ENCODE measurements at places on chromosomes 12 and 14.

- DNase-seq: no peak
Observed at GRCh38 chr12:89709995-89710872, 1.6 kb upstream of the ATP2B1 start.

GRCh38 chr12:54016478-54016964 is 7.7 kb downstream of the HOXC8 start:
- no peak for DNase-seq

- DNase-seq: no peak
Observed at GRCh38 chr14:95675486-95675885, 10.7 kb upstream of the TCL1B start.

DNA sequence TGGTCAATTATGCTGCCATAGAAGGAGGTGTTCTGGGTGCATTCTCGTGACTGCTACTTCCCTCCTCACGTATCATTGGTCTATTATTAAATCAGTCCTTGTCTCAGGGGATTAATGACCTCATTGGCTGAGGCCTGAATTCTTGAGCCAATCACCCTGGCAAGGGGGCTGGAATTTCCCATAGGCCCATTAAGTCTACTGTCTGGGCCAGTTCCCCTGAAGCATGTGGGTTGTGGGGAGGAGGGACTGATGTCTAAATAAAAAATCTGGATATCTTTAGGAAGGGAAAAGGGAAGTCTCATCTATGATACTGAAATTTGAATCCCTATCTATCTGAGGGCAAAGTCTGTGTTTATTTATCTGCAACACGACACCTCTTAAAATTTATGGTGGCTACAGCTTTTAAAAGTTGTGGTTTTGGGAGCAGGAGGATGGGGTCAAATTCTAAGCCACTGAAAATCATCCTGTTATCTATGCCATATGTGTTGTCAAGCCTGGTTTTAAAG is 71.9 kb downstream of the DYRK2 start:
- DNase-seq: no peak

- DNase-seq: no peak
Observed at GRCh38 chr14:22650046-22650739, 6.0 kb upstream of the OR6J1 start.

- DNase-seq: no peak
Observed at GRCh38 chr12:108846290-108846701, 11.1 kb downstream of the SSH1 start.

GRCh38 chr12:12278899-12279298 is 12.1 kb upstream of the LRP6 start:
- no peak for DNase-seq

DNA sequence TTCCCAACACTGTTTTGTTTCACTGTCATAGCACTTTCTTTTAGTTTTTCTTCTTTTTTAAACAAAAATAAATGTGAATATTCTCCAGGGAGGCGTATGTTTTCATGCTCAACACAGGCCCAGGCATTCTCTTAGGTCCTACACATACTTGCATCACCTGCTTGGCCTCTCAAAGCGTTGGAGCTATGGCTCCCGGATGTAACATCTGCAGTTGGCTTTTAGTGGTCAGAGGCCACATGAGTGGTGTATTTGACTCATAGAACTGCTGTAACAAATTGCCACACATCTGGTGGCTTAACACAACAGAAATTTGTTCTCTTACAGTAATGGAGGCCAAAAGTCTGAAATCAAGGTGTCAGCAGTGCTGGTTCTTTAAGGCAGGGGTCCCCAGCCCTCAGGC is 44.6 kb upstream of the VRK1 start:
- DNase-seq: no peak

DNA sequence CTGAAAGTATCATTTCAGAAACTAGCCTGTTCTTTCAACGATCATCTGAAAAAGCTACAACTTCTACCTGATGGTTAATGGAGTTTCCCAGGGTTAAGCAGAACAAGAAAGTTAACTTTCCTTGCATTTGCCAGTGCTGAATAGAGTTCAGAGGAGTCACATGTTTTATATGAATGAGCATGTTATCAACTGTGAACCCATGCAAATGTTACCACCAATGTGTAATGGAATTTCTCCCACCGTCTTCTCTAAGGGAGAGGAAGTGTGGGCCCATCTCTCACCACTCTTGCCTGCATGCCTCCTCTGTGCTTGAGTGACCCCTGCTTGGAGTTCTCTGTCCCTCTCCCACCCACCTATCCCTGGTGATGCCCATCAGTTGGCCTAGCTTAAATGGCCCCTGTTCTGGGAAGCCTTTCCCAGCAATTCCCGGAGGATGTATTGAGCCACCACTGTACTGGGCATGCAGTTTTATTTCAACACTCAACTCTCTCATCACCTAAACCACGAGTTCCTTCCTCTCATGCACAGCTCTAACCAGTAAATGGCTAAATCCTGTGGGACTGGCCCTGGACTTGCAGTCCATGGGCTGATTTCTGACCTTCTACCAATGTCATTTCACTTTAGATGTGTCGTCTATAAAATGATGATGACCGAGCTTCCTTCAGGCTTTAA is 159.8 kb downstream of the RPAP3 start:
- DNase-seq: no peak

- DNase-seq: no peak
Observed at GRCh38 chr12:130818635-130819576, 20.1 kb downstream of the STX2 start.

GRCh38 chr12:12221560-12221959 is 45.3 kb downstream of the LRP6 start:
- no peak for DNase-seq

DNA sequence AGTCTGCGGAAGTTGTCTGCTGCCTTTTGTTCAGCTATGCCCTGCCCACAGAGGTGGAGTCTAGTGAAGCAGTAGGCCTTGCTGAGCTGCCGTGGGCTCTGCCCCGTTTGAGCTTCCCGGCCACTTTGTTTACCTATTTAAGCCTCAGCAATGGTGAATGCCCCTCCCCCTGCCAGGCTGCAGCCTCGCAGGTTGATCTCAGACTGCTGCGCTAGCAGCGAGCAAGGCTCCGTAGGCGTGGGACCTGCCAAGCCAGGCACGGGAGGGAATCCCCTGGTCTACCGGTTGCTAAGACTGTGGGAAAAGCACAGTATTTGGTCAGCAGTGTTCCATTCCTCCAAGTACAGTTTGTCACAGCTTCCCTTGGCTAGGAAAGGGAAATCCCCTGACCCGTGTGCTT is 143.6 kb downstream of the DYRK2 start:
- DNase-seq: no peak

DNA sequence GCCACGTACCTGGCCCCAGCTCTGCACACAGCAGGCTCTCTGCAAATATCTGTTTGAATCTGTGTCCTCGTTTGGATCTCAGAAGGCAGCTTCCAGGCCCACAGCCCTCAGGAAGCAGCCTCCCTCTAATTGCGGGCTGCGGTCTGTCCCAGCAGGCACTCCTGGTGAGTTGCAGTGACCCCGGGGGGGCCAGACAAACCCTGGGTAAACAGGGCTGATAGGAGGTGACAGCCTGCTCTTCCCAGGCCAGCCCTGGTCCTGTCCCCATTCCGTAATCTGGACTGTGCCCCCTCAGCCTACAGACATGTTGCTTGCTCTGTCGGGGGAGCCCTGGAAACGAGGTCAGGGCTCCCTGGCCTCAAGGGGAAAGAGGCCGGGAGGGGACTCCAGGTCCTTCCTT is 2.0 kb downstream of the FOXN4 start:
- peak; percentile 76 for DNase-seq

DNA sequence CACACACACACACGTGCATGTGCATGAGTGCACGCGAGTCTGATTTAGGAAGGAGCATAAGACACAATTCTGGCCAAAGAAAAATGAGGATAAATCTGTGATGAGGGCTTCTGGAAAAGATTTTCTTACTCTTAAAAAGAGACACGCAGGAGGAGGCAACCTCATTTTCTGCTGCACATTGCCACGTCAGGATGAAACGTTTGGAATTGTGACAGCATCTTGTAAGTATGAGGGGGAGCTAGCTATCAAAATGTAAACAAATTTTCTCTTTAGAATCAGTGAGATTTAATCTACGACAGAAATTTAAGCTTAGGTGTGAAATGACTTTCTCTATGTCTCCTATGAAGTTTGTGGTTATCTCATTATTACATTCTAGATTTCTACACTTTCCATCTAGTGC is 31.1 kb upstream of the NUBPL start:
- DNase-seq: no peak

DNA sequence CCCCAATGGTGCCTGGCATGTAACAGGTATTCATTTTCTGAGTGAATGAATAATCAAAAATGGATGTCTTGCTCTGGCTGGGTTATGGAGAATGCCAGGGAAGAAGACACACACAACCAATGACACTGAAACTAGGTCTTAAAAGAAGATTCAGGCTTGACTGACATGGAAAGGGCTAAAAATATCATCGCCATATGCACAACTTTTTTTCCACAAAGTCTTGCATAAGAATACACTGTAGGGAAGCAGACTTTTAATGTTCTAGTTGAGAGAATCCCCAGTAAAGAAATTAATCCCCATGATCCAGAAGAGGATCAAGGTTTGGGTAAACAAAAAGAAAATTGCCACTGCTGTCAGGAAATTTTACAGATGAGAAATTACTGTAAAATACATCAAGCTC is 116.4 kb downstream of the SLC2A13 start:
- DNase-seq: no peak

DNA sequence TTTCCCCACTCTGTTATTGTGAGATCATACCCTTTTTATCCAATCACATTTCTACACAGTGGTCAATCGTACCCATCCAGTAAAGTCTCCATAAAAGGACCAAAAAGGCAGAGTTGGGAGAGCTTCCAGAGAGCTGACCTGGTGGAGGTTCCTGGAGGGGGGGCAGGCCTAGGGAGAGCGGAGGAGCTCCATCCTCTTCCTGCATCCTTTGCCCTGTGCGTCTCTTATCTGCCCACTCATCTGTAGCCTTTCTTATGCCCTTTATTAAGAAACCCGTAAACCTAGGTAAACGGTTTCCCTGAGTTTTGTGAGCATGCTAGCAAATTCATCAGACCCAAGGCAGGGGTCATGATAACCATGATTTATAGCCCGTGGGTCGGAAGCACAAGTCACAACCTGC is 26.2 kb downstream of the EVL start:
- no peak for DNase-seq

- DNase-seq: no peak
Observed at GRCh38 chr12:44709166-44709565, 166.9 kb downstream of the NELL2 start.

- DNase-seq: no peak
Observed at GRCh38 chr12:64706857-64707256, 52.3 kb downstream of the GNS start.

GRCh38 chr14:69430306-69430939 is 31.9 kb downstream of the SLC39A9 start:
- peak; percentile 64 for DNase-seq

- no peak for DNase-seq
Observed at GRCh38 chr12:12415886-12416285, 59.0 kb downstream of the BORCS5 start.

GRCh38 chr12:94244165-94245133 is 96.1 kb downstream of the PLXNC1 start:
- no peak for DNase-seq

DNA sequence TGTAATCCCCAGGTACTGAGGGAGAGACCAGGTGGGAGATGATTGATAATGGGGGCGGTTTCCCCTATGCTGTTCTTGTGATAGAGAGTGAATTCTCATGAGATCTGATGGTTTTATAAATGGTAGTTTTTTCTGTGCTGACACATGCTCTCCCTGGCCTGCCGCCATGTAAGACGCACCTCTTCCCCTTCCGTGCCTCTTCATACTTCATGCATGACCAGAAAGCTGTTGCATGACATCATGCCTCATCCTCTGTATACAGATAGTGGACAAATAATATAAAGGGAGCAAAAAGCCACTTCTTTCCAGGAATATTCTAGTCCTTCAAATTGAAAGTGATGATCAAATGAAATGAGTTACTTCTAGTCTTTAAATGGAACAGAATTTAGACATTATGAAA is 47.3 kb upstream of the LRIG3 start:
- no peak for DNase-seq

GRCh38 chr12:2645460-2645859 is 149.3 kb upstream of the FKBP4 start:
- DNase-seq: no peak

DNA sequence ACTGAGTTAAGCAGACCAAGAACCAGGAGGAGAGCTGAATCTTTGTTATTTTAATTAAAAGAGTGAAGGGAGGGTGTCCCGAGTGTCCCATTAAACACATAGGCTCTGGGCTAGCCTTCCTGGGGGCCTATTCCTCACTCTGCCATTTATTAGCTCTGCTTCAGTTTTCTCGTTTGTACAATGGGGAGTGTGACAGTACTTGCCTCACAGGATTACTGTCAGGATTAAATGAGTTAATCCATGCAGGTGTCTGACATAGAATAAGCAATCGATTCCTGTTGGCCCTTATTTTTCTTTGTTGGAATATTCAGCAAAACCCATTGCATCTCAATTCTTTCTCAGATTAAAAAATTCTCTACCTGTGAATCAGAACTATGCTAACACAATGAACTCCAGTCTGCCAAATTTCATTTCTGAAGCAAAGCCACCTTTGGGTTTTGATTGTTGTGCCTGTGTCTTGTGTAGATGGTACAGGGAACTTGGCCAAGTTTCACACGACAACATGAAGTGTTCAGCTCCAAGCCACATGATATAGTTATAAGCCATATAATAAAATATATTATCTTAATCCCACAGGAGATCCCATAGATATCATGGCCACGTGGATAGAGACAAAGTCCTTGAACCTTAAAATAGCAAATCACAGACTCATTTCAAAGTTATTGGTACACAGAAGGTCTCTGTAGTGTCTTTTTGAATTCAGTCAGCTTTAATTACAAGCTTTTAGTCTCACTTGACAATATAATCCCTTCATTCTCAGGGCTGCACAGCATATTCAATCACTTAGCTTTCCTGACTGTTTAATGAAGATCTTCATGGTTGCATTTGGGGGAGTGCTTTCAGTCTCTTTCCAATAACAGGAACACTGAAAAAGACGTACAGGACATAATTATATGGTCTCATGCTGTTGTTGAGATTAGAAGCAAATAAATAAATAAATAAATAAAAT is 34.4 kb upstream of the CRY1 start:
- DNase-seq: no peak

DNA sequence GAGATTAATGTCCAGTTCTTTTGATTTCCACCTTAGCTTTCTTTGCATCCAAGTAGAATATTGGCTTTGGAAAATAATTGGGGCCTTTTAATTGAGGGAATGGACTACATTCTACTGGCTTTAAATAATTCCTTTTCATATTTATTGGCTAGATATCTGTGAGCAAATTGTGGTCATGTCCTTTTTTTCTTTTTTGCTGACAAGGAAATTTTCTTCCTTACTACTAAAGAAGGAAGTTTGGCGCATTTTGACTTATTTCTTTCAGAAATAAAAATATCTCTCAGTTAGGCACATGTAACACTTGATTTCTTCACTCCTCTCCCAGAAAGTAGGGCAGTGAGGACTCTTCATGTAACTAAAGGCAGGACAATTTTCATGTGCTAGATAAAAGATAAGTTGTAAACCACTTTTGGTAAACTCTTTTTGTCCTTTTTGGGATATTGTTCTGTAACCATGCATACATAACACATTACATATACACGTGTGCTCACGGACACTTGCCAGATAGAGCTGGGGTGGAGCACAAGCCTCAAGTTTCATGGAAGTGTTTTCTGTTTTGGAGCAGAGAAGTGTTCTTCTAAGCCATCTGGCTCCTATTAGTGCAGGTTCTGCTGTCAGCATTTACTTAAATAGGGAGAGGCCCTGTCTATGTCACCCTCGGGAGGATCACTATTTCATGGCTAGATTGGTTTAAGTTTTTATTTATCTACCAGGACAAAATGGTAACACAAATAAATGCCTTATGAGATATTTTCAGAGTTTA is 85.1 kb upstream of the LRIG3 start:
- DNase-seq: no peak

GRCh38 chr14:61564618-61565091 is 130.7 kb upstream of the HIF1A start:
- DNase-seq: peak; percentile 44

Measured in HepG2 (cell line).